Activated T-cell treated with anti-CD3 and anti-CD28 coated beads for 1 hour (primary cell): ENCODE measurements at places on chromosomes 7 and 10.

GRCh38 chr7:35253710-35254495 lies at the start of gene TBX20:
Gene TBX20 (minus strand): TSS chr7:35254100. CDS start chr7:35253620, 480 bp downstream.
- DNase-seq, result no peak

- no peak for DNase-seq
Measured at GRCh38 chr10:50453940-50454339, 169.8 kb downstream of the SGMS1 start.

DNA sequence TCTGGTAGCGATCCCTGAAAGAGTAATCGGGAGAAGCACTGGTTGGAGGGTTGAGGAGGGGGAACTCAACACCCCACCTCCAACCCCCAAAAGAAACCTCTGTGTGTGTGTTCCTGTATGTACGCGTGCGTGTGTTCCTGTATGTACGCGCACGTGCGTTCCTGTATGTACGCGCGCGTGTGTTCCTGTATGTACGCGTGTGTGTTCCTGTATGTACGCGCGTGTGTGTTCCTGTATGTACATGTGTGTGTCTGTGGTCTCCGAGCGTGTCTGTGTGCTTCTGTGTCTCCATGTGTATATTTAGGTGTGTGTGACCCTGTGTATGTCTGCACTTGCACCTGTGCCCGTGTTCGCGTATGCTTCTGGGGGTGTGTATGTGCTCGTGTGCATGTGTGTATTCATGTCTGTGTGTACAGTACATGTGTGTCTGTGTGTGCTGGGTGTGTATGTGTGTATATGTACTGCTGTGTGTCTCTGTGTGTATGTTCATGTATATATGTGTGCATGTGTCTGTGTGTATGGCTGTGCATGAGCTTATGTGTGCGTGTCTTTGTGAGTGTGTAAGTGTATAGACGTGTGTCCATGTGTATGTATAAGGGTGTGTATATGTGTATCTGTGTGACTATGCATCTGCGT lies 42.9 kb upstream of the KLF6 start:
- DNase-seq, result no peak

- DNase-seq, result no peak
Measured at GRCh38 chr10:20132816-20133215, 316.6 kb downstream of the PLXDC2 start.

- DNase-seq, result no peak
Measured at GRCh38 chr10:95559896-95560277, 1.3 kb downstream of the SORBS1 start.

DNA sequence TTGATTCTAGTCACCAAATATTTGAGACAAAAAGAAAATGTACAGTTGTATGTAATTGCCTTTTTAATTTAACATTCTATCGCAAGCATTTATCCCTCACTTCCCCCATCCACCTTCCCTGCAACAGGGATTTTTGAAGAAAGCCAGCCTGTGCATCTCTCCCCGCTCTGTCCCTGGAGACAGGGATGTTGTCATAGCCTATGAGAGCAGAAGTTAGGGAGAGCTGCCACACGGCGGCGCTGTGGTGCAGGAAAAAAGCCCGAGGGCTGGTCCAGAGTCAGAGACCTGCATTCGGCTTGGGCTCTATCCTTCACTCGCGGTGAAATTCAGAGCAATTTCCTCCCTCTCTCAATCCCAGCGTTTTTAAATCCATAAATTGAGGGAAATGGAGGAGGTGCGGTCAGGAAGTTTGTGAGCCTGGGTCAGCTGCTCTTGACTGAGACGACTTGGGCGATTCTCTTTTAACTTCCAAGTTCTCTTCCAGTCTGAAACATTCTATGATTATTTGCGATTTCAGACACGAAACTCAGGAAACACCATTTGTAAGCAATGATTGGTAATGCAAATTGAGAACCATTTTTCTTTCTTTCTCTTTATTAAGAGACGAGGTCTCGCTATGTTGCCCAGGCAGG lies 17.5 kb downstream of the HKDC1 start:
- DNase-seq, result peak; percentile 87

DNA sequence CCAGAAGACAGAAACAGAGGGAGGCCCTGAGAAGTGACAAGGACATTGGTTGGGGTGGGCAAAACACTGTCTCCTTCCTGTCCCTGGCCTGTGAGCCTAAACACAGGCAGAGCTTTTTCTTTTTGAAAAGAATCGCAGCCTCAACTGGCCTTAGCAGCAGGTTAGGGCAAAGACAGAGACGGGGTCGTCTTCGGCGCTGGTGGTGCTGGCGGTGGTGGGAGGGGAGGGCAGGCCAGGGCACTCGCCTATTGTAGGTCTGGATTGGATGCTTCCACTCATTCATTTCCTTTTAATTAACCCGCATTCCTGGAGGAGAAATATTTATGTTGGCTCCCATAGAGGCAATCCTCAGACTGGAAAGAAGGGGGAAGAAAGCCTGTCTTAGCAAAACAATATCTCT lies 22.6 kb downstream of the WNT8B start:
- DNase-seq, result no peak

GRCh38 chr7:2517026-2517425 lies 2.5 kb upstream of the LFNG start:
- no peak for DNase-seq

DNA sequence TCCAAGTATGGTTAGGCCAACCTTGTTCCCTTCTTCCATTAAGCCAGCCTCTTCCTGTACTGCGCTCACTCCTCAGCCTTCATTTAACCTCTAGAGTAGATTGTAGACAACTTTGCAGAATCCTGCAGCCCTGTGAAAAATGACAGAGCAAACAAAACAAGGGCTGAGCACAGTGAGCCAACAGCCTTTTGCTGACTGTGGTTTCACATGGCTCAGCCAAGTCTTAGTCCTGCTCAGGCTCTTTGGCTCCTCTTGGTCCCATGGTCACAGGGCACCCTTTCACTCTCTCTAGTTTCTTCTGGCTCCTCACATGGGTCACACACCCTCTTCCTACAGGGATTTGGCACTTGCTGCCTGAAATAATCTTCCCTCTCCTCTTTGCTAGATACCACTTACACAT lies 900.3 kb downstream of the CCSER2 start:
- DNase-seq, result no peak

GRCh38 chr10:97572214-97572989 lies at the start of gene ANKRD2:
Gene ANKRD2 (plus strand): TSS chr10:97572779. CDS start chr10:97572789, 10 bp downstream.
- DNase-seq, result peak; percentile 34

DNA sequence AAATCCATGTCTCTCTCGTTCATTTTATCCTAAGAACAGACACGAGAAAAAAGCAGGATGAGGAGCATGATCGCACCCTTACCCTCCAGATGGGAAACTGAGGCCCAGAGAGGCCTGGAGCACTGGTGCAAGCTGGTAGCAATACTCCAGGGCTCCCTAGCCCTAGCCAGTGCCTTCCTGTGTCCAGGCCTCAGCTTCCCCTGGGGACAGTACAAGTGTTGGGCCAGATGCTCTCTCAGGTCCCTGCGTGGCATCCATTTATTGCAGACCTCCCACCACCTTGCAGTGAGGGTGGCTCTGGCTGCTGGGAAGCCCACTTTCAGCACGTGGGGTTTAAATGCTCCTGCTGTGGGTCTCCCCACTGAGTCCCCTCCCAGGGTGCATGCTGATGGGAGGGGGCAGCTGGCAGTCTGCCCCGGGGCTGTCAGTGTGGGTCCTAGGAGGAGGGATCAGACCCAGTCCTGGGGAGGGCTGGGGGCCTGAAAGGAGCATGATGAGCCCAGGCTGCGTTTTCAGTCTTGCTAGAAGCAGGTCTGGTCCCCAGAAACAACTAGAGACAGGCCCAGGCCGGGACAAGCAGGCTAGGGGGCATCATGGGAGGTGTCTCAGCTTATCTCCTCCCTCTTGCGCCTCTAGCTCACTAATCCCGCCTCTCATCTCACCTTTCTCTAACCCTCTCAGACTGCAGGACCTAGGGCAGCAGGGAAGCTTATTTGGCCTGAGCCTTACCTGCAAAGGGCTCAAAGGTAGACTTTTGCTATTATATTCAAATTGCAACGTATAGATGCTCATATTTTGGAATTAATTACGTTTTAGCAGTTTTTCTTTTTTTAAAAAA lies 662 bp upstream of the PPIF start:
- DNase-seq, result no peak

DNA sequence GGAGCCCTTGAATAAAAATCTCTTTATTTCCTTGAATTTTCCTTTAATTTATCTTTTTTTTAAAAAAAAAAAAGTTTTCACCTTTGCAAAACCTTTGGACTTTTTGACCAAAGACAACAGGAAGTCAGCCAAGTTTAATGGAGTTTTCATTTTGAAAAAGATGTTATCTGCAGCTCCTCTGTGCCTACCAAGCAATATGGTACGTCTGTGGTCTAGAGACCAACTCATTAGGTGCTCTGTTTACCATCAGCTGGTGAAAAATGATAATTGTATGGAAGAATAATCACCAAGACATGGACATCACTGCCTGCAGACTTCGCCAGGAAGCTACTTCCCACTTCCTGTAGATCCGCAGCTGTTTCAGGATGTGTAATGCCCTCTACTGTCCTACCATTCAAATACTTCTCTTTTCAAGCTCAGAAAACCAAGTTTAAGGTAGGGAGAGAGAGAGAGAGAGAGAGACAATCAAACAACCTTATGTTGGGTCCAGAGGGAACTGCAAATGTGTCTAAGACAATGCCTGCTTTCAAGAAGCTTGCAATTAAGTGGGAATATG lies 18.7 kb downstream of the PLXNA4 start:
- no peak for DNase-seq

DNA sequence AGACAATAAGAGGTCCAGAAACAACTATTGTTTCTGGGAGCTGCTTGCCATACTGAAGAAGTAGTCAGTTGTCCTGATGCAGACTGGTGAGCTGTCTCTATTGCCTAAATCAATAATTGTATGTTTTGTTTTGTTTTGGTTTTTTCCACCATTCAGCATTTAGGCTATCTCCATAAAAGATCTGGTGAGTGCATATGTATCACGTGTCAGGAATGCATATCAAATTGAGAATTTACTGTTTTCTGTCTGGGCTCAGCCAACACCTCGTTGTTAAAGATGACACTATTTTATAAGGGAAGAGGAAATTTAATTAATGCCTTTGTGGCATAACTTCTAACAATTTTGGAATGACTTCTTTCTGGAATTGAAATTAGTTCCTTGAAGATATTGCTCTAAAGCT lies 66.2 kb downstream of the SORCS1 start:
- DNase-seq, result no peak

DNA sequence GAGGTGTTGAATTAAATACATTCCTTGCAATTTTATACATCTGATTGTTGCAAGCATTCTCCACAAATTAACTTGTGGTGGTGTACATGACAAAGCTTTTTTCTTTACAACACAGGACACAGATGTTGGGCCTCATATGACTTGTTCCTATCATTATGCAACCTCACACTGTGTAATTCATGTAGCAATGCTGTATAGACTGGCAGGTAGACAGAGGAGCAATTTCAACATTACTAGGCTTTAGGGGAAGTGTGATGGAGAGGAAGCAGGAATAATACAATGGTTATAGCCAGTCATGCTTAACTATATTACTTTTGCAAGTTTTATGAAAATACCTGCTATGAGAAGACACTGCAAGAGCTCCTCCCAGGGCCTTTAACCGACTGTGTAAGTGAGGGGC lies 832.1 kb downstream of the CNTNAP2 start:
- no peak for DNase-seq

- DNase-seq, result no peak
Measured at GRCh38 chr7:143256325-143256724, 6.9 kb upstream of the GSTK1 start.

DNA sequence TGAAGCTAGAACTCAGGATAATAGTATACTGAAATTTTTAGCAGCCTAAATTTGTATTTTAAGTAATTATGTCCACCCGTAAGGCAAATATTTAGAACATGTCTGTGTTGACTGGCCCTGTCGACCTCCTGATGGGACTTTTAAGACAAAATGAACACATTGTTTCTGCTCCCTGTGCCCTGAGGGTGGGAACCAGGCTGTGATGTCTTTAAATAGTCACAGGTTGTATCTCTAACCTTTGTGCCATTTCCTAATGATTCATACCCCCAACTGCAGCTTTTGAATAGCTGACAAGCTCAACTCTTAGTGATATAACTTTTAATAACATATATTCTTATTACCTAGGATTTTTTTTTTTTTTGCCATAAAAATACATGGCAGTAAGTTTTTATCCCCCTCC lies 494.9 kb upstream of the AKR1E2 start:
- DNase-seq, result no peak

DNA sequence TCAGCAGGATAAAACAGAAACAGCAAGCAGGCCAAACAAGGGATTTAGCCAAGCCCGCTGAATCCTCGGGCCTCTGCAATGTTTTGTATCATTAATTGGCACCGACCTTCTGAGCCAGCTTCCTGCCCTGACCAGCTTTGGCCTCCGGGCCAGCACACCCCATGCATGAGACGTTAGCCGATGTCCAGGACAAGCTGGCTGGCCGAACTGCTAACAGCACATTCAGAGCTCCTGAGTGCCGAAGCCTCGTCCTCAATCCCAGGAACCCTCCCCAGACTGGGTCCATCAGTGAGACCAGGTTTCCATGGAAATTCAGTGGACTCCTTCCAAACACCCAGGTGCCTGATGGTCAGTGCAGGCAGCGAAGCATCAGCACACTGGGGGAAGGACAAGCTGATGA lies 134.3 kb upstream of the PFKP start:
- no peak for DNase-seq

DNA sequence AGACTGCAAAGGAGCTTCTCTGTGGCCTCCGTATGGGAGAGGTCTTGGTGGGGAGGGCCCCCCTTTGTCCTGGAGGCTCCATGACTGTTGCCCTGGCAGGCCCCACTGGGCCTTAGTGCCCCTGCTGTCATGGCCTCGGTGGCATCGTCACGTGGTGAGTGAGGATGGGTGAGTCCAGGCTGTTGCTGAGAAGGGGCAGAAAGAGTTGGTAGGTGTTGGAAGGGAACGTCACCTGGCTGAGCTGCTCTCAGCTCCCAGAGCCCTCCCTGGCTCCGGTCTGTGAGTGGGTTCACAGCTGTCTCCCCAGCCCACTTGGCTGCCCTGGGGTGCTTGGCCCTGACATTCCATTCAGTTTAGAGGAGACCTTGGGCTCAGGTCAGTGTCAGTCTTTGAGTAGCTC lies 16.1 kb downstream of the SFRP5 start:
- DNase-seq, result no peak
